Fibroblast of lung (primary cell): ENCODE measurements at places on chromosomes 5 and 9. TPM values are rescaled to one million over a fixed set of nuclear protein-coding genes. Genes with fewer than 3 reads are reported as not detected.

- no peak for DNase-seq
- H3K4me3 ChIP-seq = no peak overlapping the region
- no peaks in the 10 kb centered on the region for H3K4me1 ChIP-seq
- no peaks in the 10 kb centered on the region for H3K36me3 ChIP-seq
- no peaks in the 10 kb centered on the region for H3K27me3 ChIP-seq
- no peak overlapping the region for H3K27ac ChIP-seq
Measured at GRCh38 chr5:102722931-102723330, 32.2 kb upstream of the PAM start.

DNA sequence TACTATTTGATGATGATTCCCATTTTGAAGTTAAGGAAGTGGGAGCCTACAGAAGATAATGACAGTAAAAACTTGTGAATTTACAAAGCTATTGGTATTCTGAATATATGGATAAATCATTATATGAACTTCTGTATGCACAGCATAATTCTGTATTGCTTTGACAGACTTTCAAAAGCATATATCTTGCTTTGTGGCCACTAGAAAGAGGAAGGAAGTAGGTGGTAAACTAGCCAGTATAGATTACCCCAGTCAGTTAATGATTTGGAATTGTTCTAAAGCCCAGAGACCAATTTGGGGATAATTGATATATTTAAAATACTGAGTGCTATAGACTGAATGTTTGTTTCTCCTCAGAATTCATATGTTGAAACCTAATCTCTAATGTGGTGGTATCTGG is 53.0 kb downstream of the NR2F1 start:
- no peak overlapping the region for H3K4me3 ChIP-seq
- no peaks in the 10 kb centered on the region for H3K4me1 ChIP-seq
- DNase-seq = no peak
- no peaks in the 10 kb centered on the region for H3K36me3 ChIP-seq

GRCh38 chr9:137711678-137712105 is 92.9 kb downstream of the EHMT1 start:
- H3K36me3 ChIP-seq = peaks cover 3% of the 10 kb centered on the region
- no peaks in the 10 kb centered on the region for H3K27me3 ChIP-seq
- no peak for DNase-seq
- H3K27ac ChIP-seq = no peak overlapping the region
- H3K4me3 ChIP-seq = no peak overlapping the region

- no peak for DNase-seq
- no peaks in the 10 kb centered on the region for H3K4me1 ChIP-seq
- H3K36me3 ChIP-seq = no peaks in the 10 kb centered on the region
Measured at GRCh38 chr9:27675354-27675753, 102.1 kb upstream of the C9orf72 start.

- H3K4me3 ChIP-seq = no peak overlapping the region
- H3K27me3 ChIP-seq = no peaks in the 10 kb centered on the region
- no peaks in the 10 kb centered on the region for H3K36me3 ChIP-seq
- no peaks in the 10 kb centered on the region for H3K4me1 ChIP-seq
Measured at GRCh38 chr9:112535811-112536210, 49.2 kb downstream of the KIAA1958 start.

- DNase-seq = peak; percentile 34
- H3K36me3 ChIP-seq = no peaks in the 10 kb centered on the region
- peaks cover 7% of the 10 kb centered on the region for H3K4me1 ChIP-seq
- no peaks in the 10 kb centered on the region for H3K27me3 ChIP-seq
Measured at GRCh38 chr9:79026316-79026715, 545.4 kb upstream of the TLE4 start.

DNA sequence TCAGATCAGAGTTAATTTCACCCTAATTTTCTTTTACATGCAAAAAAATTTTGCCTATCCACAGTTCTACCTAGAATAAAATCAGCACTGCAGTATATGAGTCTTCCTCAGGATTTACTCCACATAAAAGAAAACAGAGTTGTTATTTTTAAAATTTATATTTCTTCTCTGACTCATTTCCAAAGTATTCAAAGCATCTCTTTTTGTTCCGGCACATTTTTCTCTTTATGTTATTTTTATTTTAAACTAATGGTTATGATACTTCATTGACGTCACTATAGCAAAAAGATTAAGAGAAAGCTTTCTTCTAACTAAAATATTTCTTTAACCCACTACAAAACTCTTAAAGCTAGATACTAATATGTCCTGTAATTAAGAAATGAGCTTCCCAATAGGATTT is 590.4 kb downstream of the PRELID2 start:
- H3K27me3 ChIP-seq = no peaks in the 10 kb centered on the region
- H3K36me3 ChIP-seq = no peaks in the 10 kb centered on the region
- DNase-seq = peak; percentile 24
- H3K4me1 ChIP-seq = peaks cover 9% of the 10 kb centered on the region
- no peak overlapping the region for H3K4me3 ChIP-seq

- H3K36me3 ChIP-seq = no peaks in the 10 kb centered on the region
- no peaks in the 10 kb centered on the region for H3K27me3 ChIP-seq
- no peaks in the 10 kb centered on the region for H3K4me1 ChIP-seq
- no peak overlapping the region for H3K27ac ChIP-seq
- no peak for DNase-seq
Measured at GRCh38 chr9:91628892-91629291, 205.3 kb upstream of the NFIL3 start.

- no peaks in the 10 kb centered on the region for H3K36me3 ChIP-seq
- H3K4me3 ChIP-seq = no peak overlapping the region
- no peak overlapping the region for H3K27ac ChIP-seq
- no peak for DNase-seq
- H3K4me1 ChIP-seq = no peaks in the 10 kb centered on the region
Measured at GRCh38 chr9:1709347-1709746, 305.8 kb upstream of the SMARCA2 start.

DNA sequence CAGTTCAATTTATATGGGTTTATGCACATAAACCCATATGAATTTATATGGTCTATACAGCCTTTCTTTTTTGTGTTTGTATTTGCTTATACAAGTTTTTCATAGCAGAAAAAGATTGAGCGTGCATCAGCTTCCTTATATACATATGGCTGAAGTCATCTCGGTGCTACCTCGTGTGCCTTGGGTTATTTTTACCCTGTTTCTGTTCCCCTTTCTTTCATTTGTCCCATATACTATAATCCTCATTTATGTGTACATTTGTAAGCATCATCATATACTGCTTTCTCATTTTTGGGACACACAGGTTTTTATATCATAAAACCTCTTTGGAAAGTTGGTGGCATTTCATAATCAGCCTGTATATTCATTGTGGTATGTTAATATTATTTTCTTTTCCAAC is 107.8 kb upstream of the ADAMTSL1 start:
- H3K36me3 ChIP-seq = no peaks in the 10 kb centered on the region
- H3K4me3 ChIP-seq = no peak overlapping the region
- DNase-seq = no peak
- no peaks in the 10 kb centered on the region for H3K27me3 ChIP-seq
- H3K4me1 ChIP-seq = peaks cover 5% of the 10 kb centered on the region

GRCh38 chr5:38790891-38791290 is 54.9 kb upstream of the OSMR start:
- no peaks in the 10 kb centered on the region for H3K27me3 ChIP-seq
- peak; percentile 50 for DNase-seq

DNA sequence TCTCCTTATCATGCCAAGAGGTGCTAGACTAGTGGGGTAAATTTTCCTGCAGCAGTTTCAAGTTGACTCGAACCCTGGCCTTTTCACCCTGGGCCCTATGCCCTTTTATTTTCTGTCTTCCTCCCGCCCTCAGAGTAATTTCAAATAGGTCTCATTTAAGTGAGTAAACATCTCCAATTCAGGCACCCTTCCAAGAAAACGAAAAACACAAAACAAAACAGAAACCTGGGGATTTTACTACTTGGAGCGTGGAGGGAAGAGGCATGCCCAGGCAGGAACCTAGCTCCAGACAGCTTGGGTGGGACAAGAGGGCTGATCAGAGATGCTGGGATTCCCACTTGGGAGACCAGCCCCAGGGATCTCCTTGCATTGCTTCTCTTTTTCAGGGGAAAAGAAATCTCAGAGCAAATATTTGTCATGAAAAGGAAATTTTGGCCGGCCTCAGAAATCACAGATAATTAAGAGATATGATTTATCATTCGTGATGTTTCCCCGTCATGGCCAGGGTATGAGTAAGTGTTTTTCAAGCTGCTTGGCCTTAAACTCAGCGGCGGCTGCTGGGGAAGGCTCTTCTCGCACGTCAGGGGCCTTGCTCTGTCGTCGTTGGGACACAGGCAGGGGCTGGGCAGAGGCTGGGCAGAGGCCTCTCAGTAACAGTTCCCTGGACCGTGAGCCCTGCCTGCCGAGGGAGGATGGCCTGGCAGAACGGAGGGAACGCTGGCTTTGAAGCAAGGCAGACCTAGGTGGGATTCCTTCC is 248.6 kb upstream of the KLF4 start:
- peaks cover 34% of the 10 kb centered on the region for H3K4me1 ChIP-seq
- no peaks in the 10 kb centered on the region for H3K27me3 ChIP-seq
- DNase-seq = peak; percentile 93
- H3K4me3 ChIP-seq = no peak overlapping the region
- peak overlapping the region; percentile 97 for H3K27ac ChIP-seq

GRCh38 chr5:159915904-159916840 is at the start of gene ADRA1B:
TSS of gene ADRA1B (plus strand) at chr5:159916482. CDS start at chr5:159916906, 424 bp downstream.
- peaks cover 9% of the 10 kb centered on the region for H3K4me1 ChIP-seq
- peak; percentile 66 for DNase-seq
- H3K27ac ChIP-seq = no peak within 1 kb of the TSS
- H3K4me3 ChIP-seq = peak within 1 kb of the TSS; percentile 26

DNA sequence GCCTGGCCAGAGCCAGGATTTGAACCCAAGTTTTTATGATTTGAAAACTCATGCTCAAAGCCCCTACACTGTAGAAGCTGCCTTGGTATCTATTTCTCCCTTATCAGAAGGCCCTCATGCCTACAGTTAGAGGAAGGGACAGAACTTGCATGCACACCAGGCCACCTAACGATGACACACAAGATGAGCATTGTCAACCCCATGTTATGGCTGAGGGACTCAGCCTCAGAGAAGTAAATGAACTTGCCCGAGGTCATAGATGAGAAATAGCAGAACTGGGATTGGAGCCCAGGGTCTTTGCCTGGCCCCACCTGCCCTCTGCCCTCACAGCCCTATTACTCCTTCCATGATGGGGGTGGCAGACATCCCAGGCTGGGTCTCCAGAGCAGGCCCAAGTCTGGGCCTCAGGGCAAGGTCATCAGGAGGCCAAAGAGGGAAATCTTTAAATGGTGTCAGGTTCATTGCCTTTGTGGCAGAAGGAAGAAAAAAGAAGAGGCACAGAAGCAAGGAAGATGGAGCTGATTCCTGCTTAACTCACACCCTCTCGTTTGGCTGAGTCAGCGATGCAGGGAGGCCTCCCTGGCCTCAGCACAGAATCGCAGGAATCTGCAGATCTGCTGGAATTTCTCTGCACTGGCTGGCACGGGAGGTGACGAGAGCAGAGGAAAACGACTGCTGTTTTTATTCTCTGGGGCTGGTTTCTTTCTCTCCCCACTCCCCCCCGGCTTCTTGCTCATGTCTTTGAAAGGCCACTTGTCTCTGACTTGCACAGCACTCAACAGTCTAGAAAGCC is 20.6 kb upstream of the CRB2 start:
- H3K27ac ChIP-seq = no peak overlapping the region
- DNase-seq = peak; percentile 82
- no peaks in the 10 kb centered on the region for H3K36me3 ChIP-seq
- no peak overlapping the region for H3K4me3 ChIP-seq
- no peaks in the 10 kb centered on the region for H3K27me3 ChIP-seq
- H3K4me1 ChIP-seq = no peaks in the 10 kb centered on the region

GRCh38 chr5:157283434-157283833 is 17.5 kb downstream of the CYFIP2 start:
- no peak overlapping the region for H3K27ac ChIP-seq
- H3K27me3 ChIP-seq = no peaks in the 10 kb centered on the region
- no peak for DNase-seq
- H3K4me3 ChIP-seq = no peak overlapping the region
- no peaks in the 10 kb centered on the region for H3K36me3 ChIP-seq

DNA sequence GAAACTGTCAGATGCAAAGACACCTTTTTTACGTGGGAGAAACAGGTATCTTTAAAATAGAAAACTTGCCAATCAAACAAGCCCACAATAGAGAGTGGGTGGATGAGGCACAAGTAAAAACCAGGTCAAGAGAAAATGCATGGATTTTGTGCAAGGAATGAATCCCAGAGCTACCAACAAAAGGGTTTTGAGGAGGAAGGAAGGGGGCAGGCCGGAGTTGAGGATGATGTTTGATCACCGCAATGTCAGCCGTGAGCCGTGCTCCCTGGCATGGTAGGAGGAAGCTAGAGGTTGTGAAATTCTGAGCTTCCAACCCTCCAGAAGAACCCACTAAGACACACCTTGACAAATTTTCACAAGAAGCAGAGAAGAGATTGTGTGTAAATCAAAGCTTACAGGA is 53.2 kb downstream of the HRH2 start:
- DNase-seq = no peak
- no peaks in the 10 kb centered on the region for H3K27me3 ChIP-seq
- no peak overlapping the region for H3K4me3 ChIP-seq
- H3K27ac ChIP-seq = no peak overlapping the region
- no peaks in the 10 kb centered on the region for H3K36me3 ChIP-seq
- H3K4me1 ChIP-seq = no peaks in the 10 kb centered on the region

- peak overlapping the region; percentile 99 for H3K27ac ChIP-seq
- peak overlapping the region; percentile 95 for H3K4me3 ChIP-seq
- no peaks in the 10 kb centered on the region for H3K27me3 ChIP-seq
- peaks cover 3% of the 10 kb centered on the region for H3K4me1 ChIP-seq
Measured at GRCh38 chr5:38846379-38847011, 683 bp downstream of the OSMR start.

DNA sequence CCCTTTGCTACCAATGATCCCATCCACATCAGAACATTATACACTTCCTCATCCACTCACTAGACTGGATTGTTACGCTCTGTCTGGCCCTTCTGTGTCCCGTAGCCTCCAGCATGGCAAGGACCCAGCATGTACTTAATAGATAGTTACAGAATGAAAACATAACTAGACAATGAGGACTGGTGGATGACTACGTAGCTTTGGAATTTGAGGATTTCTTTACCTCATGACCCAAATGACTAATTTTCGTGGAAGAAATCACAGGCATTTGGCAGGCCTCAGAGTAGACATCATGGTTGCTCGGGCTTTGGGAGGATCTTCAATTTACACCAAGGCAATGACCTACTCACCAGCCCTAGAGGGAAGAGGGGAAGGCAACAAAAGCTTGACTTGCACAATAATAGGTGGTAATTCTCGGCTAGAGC is 299.8 kb downstream of the TLE1 start:
- peaks cover 10% of the 10 kb centered on the region for H3K4me1 ChIP-seq
- H3K27me3 ChIP-seq = no peaks in the 10 kb centered on the region
- peak; percentile 100 for DNase-seq
- no peaks in the 10 kb centered on the region for H3K36me3 ChIP-seq

- no peaks in the 10 kb centered on the region for H3K27me3 ChIP-seq
- H3K36me3 ChIP-seq = no peaks in the 10 kb centered on the region
- no peak overlapping the region for H3K4me3 ChIP-seq
- no peaks in the 10 kb centered on the region for H3K4me1 ChIP-seq
Measured at GRCh38 chr5:64900618-64901017, 131.9 kb downstream of the CWC27 start.

GRCh38 chr9:28407351-28407750 is 834.1 kb upstream of the C9orf72 start:
- H3K36me3 ChIP-seq = no peaks in the 10 kb centered on the region
- no peaks in the 10 kb centered on the region for H3K4me1 ChIP-seq
- no peak overlapping the region for H3K27ac ChIP-seq

- no peak for DNase-seq
- peaks cover 18% of the 10 kb centered on the region for H3K27me3 ChIP-seq
- no peaks in the 10 kb centered on the region for H3K4me1 ChIP-seq
- H3K27ac ChIP-seq = no peak overlapping the region
- no peaks in the 10 kb centered on the region for H3K36me3 ChIP-seq
Measured at GRCh38 chr9:37640246-37640645, 10.5 kb upstream of the FRMPD1 start.

C1QTNF2 gene
- total RNA-seq = 0.77 and 2.3 TPM in 2 replicates

POLR3G gene
- total RNA-seq = 4.9 and 5.6 TPM in 2 replicates

LCN15 gene
- total RNA-seq = not detected in 2 replicates

ZBTB6 gene
- 14.1 and 16.3 TPM in 2 replicates for total RNA-seq

PTGES gene
- total RNA-seq = 9.6 and 16.7 TPM in 2 replicates

SLCO6A1 gene
- not detected in 2 replicates for total RNA-seq

CD14 gene
- 4.1 and 10.9 TPM in 2 replicates for total RNA-seq

COQ4 gene
- total RNA-seq = 11.2 and 12.6 TPM in 2 replicates

PTGDS gene
- total RNA-seq = 89.9 and 90.3 TPM in 2 replicates
